ENCODE measurements at places on chromosomes 5 and 9.
A peak's percentile ranks its signal among the peaks of the same experiment; 100 is the strongest.

- DNase-seq = no peak
Observed at GRCh38 chr9:129989362-129989708, 53.7 kb downstream of the FNBP1 start.

DNA sequence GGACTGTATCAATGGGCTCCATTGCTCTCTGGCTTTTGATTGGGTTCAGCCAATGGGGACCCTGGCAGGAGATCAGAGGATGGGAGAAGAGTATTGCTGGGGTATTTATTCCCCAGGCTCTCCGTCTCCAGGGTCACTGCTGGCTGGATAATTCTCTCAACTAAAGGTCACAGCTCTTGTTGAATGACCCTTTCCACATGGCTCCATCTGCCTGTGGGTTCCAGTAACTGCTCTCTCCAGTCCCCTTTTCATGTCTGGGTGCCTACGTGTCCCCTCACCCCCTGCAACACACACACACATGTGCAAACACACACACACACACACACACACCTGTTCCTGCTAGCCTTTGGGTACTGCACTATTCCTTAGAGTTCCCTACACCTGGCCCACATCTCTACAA lies 53.9 kb upstream of the RIC1 start:
- no peak for DNase-seq

DNA sequence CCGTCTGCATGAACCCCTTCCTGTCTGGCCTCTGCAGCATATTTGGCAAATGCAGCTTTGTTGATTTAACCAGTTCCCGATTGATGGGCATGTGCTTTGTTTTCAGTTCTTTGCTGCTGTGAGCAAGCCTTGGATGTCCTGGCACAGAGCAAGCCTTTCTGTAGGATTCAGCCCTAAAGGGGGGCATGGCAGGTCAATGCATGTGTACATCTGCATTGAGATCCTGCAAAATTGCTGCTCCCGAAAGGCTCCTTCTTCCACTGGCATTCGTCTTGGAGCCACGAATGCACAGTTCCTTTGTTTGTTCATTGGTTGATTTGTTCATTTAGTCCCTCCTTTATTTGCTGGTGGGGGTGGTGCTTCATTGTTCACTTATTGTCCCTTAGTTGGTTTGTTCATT lies 34.8 kb downstream of the COL5A1 start:
- DNase-seq = no peak

DNA sequence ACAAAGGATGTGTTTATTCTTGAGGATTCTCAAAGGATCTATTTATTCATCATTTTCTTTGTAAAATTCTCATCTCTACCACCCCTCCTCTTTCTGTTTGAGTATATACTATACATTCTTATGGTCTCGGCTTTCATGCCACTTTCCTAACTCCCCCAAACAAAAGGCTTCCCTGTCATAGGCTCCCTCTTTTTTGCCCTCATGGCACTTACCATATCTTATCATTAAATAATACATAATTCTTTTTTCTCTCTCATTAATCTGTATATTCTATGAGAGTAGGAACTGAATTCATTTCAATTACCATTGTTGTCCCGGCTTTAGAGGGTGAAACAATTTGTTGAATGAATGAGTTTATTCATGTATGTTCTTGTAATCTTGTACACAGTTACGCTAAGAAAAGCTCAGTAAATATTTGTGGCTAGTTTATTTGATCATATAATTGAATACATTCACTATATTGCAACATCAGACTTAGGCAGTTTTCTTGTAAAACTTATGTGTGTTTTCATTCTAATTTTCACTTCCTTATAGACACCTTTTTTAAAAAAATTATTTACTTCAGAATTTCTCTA lies 254.6 kb downstream of the EDIL3 start:
- DNase-seq = no peak

- DNase-seq = no peak
Observed at GRCh38 chr5:149387982-149388381, 8.9 kb upstream of the IL17B start.

DNA sequence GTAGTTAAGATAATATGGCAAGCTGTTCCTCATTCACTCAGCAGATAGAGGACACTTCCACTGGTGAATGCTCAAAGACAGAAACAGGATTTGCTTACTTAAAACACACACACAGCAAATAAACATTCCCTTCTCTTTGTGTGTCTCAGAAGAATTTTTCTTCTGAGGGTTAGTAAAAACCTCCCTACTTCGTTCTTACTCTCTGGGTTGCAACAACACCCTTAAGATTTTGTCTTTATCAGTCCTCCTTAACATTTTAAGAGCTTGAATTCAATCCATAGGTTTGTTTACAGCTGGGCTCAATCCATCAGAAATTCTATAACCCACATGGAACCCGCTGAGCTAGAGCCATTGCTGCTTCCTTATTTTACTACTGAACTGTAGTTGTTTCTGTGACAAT lies 237.4 kb upstream of the PIK3R1 start:
- no peak for DNase-seq

- no peak for DNase-seq
Observed at GRCh38 chr5:15606197-15606596, 106.2 kb downstream of the FBXL7 start.

GRCh38 chr9:119435076-119435475 lies 65.8 kb upstream of the BRINP1 start:
- no peak for DNase-seq

GRCh38 chr5:50853151-50853550 lies 186.7 kb downstream of the PARP8 start:
- DNase-seq = no peak

DNA sequence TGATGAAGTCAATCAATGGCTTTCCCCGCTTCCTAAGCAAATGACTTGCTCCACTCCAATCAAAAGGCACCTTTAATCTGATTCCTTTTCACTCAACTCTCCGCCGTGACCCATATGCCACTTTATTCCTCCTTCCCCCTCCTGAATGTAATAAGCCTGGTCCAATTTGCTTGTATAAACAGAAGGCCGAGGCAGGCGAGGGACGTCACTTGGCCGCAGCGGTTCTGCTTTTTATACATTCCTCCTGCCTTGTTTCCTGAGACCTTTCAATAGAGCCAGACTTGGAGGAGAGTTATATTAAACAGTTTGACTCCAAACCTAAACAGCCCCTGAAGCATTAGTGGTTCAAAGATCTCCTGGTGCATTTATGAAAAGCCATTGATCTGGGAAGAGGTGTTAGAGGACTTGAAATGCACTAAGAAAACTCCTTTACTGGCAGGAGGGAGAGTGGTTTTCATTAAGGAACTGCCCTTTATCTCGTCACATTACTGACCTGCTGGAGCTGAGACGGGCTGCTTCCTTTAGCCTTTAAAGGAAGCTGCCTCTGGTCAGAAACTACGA lies 273.4 kb downstream of the SLIT3 start:
- DNase-seq = no peak

GRCh38 chr9:105485131-105485530 lies 37.3 kb downstream of the FSD1L start:
- DNase-seq = no peak

DNA sequence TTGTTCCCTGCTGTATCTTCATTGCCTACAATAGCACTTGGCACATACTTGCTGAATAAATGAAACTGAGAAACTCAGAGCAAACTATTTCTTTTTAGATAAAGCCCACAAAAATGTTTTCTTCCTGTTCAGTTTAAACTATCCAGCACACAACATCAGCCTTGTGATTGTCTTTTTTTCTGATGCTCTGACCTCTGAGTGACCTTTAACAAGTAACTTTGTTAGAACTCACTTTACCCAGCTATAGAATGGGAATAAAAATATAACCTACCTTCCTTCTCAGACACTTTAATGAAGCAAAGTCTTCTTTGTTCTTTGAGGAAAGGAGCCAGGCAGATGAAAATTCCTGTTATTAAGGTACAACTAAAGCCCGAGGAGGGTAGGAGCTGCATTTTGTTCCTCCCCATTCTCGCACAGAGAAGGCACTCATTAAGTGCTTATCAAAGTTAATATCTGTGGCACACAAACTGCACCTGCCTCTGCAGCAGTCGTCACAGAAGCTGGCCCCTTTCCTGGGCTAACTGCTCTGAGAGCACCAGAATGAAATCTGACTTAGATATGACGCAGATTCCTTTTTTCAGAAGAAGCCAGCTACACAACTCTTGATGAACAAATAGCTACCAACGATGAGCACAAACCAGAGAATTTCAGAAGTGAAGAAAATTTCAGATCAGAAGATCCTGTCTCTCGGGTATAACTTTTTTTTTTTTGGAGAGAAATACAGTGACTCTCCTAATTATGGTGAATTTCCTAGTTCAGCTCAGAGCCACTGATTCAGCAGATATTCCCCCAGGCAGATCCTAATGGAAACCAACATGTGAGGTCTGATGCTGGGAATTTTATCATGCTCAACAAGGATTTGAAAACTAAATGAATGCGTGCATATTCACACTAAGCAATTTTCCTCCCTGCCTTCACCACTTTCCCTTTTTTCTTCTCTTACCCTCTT lies 31.0 kb upstream of the NR3C1 start:
- peak; percentile 26 for DNase-seq

DNA sequence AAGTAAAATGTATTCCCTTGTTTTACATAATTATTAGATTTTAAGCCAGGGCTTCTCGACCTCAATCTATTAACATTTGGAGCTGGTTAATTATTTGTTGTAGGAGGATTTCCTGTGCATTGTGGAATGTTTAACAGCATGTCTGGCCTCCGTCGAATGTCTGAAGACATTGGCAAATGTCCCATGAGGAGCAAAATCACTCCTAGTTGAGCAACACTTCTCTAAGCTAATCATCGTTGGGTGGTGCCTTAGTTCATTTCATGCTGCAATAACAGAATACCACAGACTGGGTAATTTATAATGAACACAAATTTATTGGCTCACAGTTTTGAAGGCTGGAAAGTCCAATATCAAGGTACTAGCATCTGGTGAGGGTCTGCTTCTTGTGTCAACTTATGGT lies 13.4 kb upstream of the VPS13A start:
- DNase-seq = no peak

GRCh38 chr9:28267351-28267750 lies 694.1 kb upstream of the C9orf72 start:
- DNase-seq = no peak

- no peak for DNase-seq
Observed at GRCh38 chr5:124421584-124421983, 324.9 kb downstream of the ZNF608 start.

DNA sequence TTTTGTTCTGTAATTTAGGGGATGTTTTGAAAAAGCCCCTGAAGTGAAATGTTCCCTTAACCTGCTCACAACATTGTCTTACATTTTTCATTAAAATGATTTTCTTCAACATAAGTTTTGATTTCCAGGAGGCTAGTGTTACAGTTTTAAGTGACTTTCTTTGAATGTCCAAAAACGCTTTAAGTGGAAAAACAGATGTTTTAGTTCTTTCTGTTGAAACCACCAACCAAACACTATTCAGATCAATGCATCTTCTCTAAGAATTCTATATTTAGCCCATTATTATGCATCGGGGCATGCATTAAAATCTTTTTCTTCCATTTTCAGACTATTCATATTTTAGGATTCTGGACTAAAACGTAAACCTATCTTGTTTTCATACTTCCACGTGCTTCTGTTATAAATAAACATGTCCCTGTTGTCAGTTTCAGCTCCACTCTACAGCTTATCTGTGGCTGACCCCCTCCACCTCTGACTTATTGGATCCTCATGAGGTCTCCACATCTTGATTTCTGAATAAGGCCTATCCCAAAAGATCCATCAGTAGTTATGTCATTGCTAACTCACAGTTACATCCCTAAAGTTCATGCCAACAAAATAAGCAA lies 882.3 kb upstream of the SEMA6A start:
- DNase-seq = no peak

GRCh38 chr9:105065098-105066088 lies 137.4 kb upstream of the ABCA1 start:
- peak; percentile 74 for DNase-seq

DNA sequence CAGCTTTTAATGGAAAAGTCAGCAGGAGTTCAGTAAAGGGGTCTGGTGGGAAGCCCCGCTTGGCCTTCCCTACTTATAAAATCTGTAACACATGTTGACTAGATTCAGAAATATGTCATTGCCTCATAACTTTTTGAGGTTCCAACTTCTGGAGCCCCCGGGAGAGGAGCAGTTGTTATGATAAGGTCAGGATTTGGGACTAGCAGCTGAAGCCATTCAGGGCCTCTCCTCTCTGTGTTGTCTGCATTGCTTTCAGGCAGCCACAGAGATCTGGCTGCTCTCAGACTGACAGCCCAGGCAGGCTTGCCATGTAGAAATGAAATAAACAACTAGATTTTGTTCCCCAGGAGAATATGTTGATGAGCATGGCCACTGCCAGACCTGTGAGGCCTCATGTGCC lies 167.1 kb downstream of the RFK start:
- no peak for DNase-seq

DNA sequence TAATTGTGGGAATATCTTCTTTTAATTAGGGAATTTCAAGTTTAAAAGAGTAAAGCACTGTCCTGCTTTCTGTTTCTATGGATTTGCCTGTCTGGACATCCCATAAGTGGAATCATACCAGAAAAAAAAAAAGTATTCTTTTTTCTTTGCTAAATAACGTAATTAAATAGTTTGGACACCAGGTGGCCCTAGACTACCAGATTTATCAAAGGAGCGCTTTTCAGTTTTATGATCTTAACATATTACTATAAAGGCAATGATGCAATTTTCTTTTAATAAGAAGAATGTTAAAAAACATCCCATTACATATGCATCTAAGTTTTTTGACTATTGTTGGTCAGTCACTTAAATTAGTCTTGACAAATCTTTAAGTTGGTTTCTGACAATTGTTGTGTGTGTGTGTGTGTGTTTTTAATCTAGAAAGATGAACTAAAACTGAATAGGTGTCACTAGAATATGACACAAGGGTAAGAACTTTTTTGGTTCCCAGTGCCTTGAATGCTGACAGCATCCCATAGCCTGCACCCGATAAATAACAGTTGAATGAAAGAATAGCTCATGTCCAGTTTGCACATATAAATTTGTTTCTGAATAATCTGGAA lies 49.5 kb downstream of the C5orf22 start:
- peak; percentile 23 for DNase-seq

DNA sequence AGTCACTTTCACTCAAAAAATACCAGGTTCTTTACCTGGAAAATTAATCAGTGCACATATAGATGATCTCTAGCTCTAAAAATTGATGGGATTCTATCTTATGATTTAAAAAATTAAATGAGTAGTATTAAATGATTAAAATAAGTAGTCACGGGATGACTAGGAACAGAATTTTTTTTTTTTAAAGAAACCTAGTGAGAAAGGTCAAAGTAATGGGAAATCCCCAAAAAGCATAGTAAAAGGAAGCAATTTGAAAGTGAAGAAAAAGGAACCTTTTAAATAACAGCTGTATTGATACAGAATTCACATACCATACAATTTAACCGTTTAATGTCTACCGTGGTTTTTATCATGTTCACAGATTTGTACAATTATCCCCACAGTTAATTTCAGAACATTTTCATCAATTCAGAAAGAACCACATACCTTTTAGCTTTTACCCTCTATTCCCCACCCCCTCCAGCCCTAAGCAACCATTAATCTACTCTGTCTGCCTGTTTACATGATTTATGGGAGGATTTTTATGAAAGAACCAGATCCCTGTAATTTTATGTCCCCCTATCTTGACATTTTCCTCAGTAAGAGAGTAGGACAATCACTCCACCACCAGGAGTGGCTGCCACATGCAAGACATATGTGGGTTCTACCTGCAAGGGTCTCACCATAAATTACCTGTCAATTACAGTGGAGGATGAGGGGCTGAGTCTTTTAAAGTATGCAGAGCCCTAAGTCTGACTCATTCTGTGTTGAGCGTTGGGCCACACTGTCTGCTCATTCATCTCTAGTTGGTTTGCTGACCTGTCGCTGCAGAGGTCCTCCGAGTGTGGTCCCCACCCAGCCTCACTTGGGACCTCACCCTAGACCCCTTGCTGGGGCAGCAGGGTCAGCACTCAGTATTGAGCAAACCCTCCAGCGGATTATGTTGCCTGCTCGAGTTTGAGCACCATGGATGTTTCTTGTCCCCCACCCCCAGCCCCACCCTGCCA lies 16.0 kb downstream of the ANKRD33B start:
- no peak for DNase-seq

Data from NCI-H774 (cell line).